Activated T-cell treated with anti-CD3 and anti-CD28 coated beads for 48 hours (primary cell): ENCODE measurements at places on chromosomes 1 and 21.

DNA sequence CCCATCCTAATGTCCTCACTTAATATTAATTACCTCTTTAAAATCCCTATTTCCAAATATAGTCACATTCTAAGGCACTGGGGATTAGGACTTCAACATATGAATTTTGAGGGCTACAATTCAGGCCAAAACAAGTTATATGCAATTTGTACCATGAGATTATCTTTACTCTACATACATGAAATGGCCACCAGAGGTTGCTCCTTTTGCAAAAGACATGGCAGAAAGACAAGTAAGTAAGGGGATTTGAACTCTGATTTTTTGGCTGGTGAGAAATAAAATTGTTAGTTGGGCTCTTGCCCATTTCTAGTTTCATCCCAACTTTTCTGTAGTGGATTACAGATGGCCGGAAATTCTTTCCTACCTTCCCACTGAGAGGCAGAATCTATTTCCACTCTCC, 4.8 kb upstream of the ALG6 start:
- no peak for DNase-seq

DNA sequence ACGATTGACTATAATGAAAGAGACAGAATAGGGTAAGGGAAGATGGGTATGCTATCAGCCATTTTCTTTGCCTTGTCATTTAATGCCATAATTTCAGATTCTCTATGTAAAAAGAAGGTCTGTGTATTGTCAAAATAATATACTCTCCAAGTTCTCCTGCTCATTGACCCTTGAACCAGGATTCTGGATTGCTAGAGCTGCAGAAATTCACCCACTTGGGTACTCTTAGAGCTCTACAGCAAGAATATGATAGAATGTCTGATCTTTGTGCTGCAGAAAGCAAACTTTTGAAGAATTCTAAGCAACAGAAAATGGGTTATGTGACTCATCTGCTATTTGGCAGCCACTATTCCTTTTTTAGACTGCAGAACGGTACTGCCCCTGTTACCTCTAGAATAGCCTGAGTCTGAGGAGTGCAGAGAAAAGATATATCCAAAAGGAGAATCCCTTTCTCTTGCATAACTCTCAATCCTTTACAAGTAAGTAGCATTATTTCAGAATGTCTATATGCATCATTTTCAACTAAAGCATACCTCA, 78.2 kb upstream of the TENT5C start:
- no peak for DNase-seq

- no peak for DNase-seq
Measured at GRCh38 chr1:5962265-5963105, 29.7 kb downstream of the NPHP4 start.

GRCh38 chr1:226432586-226433340, 24.9 kb upstream of the PARP1 start:
- DNase-seq = no peak

GRCh38 chr1:215079456-215079855, 3.1 kb upstream of the KCNK2 start:
- DNase-seq = no peak

DNA sequence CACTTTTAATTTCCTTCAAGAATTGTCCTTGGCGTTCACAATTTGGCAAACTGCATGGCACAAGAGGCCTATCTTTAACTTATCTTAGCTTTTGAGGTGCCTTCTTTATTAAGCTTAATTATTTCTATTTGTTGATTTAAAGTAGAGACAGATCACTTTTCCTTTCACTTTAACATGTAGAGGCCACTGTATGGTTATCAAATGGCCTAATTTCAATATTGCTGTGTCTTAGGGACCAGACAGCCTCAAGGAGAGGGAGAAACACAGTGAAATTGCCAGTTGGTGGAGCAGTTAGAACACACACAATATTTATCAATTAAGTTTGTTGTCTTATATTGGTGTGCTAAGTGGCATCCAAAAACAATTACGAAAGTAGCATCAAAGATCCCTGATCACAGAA, 1013.9 kb downstream of the KCNT2 start:
- DNase-seq = no peak

DNA sequence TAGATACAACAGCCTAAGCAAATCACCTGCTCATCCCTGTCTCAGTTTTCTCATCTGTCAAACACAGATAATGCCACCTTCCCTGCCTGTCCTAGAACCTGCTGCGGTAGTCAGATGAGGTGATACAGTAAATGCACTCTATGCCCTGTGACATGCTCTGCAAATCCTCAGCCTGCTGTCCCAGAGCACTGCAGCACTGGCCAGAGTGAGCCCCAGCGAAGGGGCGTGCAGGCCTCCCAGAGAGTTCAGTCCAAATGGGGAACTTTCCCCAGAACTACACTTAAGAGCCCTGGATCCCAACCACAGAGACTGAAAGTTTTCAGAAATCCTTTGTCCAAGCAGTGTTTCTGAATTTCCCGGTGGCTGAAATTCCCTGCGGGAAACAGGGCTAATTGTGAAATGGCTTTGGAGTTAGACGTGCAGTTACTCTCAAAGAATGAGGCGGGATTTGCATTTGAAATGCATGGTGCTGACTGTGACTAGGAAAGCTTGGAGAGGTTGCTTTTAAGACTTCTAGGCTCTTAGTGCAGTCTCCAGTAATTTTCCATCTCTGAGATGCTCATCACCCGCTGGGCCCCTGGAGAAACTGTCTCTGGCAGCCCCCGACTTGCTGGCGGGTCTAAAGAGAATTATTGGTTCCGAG, 206.5 kb upstream of the AJAP1 start:
- no peak for DNase-seq

- no peak for DNase-seq
Measured at GRCh38 chr1:154485106-154485505, 16.9 kb upstream of the TDRD10 start.

DNA sequence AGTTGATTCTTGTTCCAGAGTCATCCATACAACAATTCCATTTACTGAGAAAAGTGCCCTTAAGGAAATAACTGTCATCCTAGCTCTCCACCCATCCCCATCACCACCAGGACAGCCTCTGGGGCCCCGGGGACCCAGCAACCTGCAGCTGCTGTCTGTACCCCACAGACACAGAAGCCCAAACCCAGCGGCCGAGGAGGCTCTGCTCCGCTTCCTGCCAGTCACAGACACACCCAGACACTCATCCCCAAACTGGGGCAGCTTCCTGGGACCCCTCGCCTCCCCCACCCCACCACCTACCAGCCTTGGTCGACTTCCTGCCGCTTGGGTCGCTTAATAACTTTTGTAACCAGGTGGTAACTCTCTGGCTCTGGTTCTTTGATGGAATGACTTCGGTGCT, 121.6 kb upstream of the SLC25A33 start:
- DNase-seq = no peak

DNA sequence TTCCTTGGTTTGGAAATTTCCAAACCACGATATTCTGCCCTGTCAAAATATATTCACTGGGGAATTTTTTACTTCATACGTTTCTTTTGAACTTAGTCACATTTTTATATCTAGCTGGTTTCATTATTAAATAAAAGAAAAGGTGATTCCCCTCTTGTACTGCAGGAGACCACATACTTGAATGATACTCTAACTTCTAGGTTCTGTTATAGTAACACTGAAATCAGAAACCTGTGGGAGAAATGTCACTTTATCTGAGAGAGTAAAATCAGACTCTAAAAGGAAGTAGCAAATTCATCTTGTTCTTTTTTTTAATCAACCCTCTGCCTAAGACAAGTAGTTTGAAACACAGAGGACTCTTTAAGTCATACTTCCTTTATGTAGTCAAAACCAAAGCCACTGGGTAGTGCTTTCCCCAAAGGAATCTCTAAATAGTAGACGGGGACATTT, 34.4 kb downstream of the MRPL39 start:
- no peak for DNase-seq

GRCh38 chr1:8004803-8005573, 21.1 kb downstream of the ERRFI1 start:
- no peak for DNase-seq

DNA sequence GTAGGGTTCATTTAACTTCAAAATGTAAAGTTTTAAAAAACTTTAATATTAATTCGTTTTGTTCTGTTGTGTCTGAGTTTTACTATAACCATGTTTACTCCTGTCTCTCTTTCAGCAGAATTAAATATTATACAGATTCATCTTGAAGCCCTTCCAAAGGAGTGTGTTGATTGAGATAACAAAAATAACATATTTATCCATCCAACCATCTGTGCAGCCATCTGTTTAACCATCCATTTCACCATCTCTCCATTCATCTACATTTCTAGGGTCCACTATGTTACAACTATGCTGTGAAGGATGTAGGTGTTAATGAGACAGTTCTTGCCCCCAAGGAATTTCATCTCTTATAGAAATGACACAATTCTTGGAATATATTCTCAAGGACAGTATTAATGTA, 36.0 kb upstream of the GNG12 start:
- no peak for DNase-seq

GRCh38 chr21:38654580-38654979, 151.1 kb upstream of the ETS2 start:
- no peak for DNase-seq

DNA sequence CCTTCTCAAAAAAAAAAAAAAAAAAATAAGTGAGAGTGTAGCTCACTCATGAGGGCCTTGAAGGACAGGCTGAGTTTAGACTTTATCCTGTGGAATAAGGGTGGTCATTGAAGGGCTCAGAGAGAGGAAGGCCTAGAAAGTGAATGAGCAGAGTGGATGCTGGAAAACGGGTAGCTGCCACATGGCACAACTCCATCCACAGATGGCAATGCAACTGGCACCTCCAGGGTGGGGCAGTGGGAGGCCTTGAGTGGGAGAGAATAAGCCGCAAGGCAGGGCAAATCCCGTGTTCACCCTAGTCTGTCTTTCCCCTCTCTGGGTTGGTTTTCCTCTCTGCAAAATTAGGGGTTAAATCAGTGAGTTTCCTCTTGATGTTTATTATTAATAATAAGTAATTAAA, 3.1 kb downstream of the TNNI1 start:
- no peak for DNase-seq

DNA sequence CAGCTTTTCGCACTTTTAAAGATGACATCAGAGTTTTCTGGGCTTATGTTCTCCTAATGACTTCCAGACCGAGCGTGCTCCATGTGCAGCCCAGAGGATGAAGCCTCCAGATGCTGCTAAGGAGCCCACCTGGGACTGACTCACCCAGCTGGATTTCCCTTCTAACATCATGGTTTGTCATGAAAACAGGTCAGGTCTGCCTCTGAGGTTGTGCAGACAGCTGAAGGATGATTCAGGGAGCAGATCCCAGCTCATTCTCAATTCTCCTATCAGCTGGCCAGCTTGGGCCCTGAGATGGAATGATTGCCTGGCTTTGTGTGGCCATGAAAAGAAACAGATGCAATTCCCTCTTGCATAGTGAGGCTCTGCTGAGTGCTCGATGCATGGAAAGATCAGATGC, 123.9 kb upstream of the DUSP10 start:
- no peak for DNase-seq
